Activated CD4-positive, alpha-beta T cell treated with anti-CD3 and anti-CD28 coated beads, Interleukin-2, amount 10 ng/mL, durations not matched to agents 7 days and 5 days (primary cell): ENCODE measurements at places on chromosomes 1 and 21.

GRCh38 chr1:55636696-55637095 lies 421.5 kb upstream of the USP24 start:
- H3K4me3 ChIP-seq, result no peak overlapping the region
- H3K4me1 ChIP-seq, result peaks cover 9% of the 10 kb centered on the region
- no peaks in the 10 kb centered on the region for H3K27me3 ChIP-seq
- no peaks in the 10 kb centered on the region for H3K36me3 ChIP-seq
- DNase-seq, result no peak

DNA sequence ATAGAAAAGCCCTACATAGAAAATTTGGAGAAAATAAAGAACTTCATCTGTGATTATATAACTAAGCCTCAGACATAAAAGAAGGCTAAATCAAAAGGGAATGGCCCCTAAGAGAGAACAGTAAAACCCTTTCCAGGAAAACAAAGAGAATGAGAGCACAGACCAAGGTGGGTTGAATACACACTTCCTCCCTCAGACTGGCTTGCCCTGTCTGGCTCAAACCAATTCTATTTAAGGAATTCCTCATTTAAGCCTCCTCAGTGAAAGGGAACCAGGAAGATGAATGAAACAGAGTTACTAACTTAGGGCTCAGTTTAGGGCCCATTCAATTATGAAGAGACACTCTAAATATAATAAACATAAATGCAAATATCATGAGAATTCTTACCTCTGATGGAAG lies 10.6 kb upstream of the SYT14 start:
- H3K27me3 ChIP-seq, result peaks cover 13% of the 10 kb centered on the region
- H3K4me1 ChIP-seq, result no peaks in the 10 kb centered on the region
- DNase-seq, result no peak
- H3K4me3 ChIP-seq, result no peak overlapping the region

- DNase-seq, result no peak
- H3K27ac ChIP-seq, result no peak overlapping the region
- no peaks in the 10 kb centered on the region for H3K27me3 ChIP-seq
- H3K4me1 ChIP-seq, result peaks cover 29% of the 10 kb centered on the region
- H3K36me3 ChIP-seq, result peaks cover 2% of the 10 kb centered on the region
- H3K4me3 ChIP-seq, result no peak overlapping the region
Observed at GRCh38 chr1:154429118-154429517, 24.0 kb downstream of the IL6R start.

DNA sequence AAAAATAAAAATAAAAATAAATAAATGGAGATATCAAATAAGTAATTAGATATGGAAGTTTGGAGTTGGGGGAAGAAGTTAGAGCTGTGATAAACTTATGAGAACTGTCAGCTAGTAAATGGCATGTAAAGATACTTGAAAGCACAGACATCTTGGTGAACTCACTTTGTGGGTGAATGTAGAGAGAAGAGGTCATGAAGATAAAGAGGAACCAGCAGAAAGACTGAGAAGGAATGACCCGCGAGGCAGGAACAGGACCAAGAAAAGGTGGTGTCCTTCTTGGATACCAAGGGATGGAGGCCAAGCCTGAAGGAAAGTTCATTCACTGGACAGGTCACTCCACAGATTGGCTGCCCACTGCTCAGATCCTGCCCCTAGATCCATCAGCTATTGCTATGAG lies 4.7 kb upstream of the CAPZB start:
- H3K4me3 ChIP-seq, result no peak overlapping the region
- H3K4me1 ChIP-seq, result peaks cover 35% of the 10 kb centered on the region
- DNase-seq, result no peak

DNA sequence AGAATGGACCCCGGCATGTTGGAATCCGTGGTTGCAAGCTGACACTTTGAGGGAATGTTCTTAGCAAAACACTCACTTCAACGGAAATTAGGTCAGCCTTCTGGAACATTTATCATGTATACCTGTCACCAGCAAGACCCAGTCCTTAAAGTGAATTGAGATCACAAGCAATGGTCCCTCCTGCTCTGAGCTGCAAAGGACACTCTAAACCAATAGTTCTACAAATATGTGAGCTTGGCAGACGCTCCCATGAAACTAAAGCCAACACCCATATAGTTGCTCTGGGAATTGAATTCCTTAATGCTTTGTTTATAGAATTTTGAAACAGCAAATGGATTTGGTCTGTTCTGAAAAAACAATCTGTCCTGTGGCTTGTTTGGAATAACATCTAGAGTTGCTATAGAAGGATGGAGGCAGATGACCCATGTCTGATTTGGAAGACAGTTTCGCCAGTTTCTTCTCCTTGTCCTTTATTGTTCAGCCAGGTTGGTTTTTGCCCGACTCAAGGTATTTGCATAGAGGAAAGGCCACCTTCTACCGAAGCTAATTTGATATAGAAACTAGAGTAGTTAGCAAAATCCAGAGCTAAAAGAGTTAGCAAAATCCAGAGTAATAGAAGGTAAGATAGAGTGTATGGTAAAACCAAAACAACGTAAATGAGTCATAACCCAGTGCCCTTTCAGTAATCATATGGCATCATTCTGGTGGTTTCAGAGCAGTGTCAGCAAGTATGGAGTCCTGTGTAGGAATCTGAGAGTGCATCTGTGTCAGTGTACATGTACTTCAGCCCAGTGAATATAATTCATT lies 236.2 kb downstream of the NFIA start:
- H3K27ac ChIP-seq, result peak overlapping the region; percentile 19
- DNase-seq, result peak; percentile 19
- H3K4me1 ChIP-seq, result peaks cover 15% of the 10 kb centered on the region
- H3K36me3 ChIP-seq, result no peaks in the 10 kb centered on the region
- H3K27me3 ChIP-seq, result peaks cover 1% of the 10 kb centered on the region
- H3K4me3 ChIP-seq, result no peak overlapping the region

- no peaks in the 10 kb centered on the region for H3K4me1 ChIP-seq
- DNase-seq, result no peak
- no peak overlapping the region for H3K27ac ChIP-seq
Observed at GRCh38 chr1:159548126-159548525, 12.3 kb upstream of the OR10J5 start.
